Stimulated activated CD4-positive, alpha-beta T cell treated with anti-CD3 and anti-CD28 coated beads, Interleukin-2, amount 100 ng/mL, for 24 hours (primary cell): ENCODE measurements at places on chromosomes 1 and 21.

- DNase-seq = no peak
Measured at GRCh38 chr1:40899230-40899870, 37.2 kb upstream of the CITED4 start.

GRCh38 chr1:15351310-15351709 lies 58.4 kb upstream of the EFHD2 start:
- no peak for DNase-seq

DNA sequence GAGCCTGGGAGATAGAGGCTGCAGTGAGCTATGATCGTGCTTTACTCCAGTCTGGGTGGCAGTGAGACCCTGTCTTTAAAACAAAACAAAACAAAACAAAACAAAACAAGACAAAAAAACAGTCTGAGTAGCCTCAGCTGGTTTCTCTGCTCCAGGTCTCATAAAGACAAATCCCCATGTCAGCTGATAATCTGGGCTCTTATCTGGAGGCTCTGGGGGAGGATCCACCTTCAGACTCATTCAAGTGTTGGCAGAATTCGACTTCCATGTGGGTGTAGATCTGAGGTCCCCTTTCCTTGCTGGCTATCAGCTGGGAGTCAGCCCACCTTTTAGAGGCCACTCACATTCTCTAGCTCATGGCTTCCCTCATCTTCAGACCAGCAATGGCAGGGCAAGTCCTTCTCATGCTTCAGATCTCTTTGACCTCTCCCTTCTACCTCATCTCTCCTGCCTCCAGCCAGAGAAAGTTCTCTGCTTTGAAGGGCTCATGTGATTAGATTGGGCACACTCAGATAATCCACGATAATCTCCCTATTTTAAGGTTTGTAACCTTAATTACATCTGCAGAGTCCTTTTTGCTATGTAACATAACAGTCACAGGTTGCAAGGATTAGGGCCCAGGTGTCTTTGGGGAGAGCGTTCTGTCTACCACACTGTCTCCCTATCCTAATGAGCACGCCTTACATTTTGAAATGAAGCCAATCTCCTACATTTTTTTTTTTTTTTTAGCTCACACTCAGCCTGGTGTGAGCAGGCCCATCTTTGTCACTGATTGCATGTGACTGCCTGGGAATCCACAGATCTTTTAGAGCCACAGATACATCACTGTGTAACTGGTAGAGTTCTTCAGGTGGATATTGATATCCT lies 7.5 kb upstream of the PYCR2 start:
- no peak for DNase-seq

DNA sequence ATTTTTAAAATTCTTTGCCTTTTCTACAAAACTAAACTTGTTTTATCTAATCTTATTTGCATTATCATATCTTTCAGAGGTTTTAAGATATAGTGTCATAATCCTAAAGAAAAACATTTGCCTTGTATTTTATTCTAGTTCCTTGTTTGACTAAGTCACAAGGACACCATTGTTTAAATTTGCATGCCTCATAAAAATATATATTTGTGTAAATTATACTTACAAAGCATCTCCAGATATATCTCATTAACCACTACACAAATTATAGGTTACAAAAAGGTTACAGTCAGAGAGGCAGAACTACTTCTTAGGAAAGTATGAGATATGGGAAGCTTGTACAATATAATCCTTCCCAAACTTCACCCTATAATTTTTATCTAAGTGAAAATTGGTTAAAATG lies 4.2 kb upstream of the RGS13 start:
- DNase-seq = no peak

DNA sequence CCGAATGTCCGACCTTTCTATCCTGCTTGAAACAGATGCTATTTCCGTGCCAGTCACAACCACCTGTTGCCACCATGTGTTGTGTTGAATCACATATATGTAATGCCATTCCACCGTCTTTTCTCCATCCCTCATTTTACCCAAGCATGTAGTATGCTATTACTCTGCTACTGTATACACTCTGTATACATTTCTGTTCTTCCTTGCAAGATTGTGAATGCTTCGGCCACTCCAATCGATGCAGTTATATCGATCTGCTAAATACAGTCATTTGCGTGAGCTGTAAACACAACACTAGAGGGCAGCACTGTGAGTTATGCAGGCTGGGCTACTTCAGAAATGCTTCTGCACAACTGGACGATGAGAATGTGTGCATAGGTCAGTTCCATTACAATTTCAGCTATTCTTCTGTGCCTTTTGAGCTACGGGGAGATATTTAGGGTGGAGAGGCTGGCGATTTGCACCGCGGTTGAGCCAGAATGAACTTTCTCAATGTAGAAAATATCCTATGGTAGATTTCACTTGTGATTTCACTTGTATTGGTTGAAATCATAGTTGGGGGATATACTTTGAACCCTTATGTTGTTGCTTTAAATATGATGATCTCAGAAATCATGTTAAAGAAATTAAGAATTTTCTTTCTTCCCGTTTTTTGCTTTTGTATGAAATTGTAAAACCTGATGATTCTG lies 289.8 kb downstream of the NTNG1 start:
- DNase-seq = no peak

- no peak for DNase-seq
Measured at GRCh38 chr1:184480736-184481135, 93.9 kb downstream of the C1orf21 start.

- no peak for DNase-seq
Measured at GRCh38 chr21:38968887-38969543, 163.3 kb downstream of the ETS2 start.

- peak; percentile 73 for DNase-seq
Measured at GRCh38 chr1:110674337-110675059, at the start of gene KCNA3. KCNA3 (minus strand) TSS chr1:110674940; CDS start chr1:110674809, 131 bp downstream.

DNA sequence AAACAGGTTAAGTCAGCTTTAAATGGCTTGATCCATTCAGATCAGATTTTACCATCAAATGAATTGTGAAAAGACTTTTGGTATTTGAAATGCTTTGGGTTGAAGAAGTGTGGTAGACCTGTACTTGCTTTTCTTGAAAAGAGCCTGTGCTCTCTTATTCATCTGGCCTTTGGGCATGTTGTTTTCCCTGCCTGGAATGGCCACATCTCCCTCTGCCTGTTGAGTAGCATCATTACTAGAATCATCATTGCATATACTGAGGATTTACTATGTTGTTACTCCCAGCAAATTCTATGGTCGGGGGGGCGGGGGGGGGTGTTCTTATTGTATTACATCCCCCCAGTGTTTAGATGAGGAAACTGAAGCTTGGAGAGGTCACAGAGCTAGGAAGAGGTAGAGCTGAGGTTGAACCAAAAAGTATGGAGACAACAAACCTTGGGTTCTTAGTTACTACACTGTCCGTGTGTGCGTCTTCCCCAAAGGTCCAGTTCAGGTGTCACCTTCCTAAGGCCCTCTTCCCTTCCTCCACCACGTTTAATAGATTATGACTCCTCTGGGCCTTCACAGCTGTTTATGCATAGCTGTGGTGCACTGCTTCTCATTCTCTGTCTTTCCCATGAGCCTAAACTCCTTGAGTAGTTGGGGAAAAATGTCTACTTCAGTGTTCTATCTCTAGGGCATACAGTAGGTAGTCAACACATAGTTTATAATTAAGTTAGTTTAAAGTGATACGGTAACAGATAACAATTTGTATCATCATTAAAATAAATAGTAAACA lies 246.4 kb upstream of the HOOK1 start:
- DNase-seq = no peak

GRCh38 chr1:4837031-4837600 lies 182.7 kb downstream of the AJAP1 start:
- no peak for DNase-seq
